AG09309 (cell line): ENCODE measurements at places on chromosomes 7 and 10.
A peak's percentile ranks its signal among the peaks of the same experiment; 100 is the strongest.

GRCh38 chr7:34759477-34760125 is 101.6 kb downstream of the NPSR1 start:
- peak; percentile 14 for DNase-seq

DNA sequence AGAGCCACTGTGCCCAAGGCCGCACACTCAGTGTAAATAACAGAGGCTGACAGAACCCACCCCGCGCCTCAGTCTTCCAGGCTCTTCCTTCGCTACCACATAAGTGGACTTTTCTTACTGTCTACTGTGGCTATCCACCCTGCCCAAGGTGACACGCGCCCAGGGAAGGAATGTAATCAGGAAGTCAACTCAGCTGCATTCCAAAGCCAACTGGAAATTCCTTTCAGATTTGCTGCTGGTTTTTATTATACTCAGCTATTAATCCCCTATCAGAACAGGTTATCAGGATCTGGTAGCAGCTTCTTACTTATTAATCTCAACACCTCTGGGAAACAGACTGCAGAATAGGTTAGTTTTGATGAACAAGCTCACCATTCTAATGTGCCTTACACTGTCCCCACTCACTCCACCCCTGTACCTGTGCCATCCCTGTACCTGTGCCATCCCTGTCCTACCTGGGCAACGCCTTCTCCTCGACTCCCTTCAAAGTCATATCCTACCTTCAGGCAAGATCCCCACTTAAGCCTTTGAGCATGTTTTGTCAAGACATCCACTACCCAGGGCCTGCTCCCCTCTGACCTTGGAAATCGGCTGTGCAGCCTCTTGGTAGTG is 90.7 kb downstream of the NHLRC2 start:
- DNase-seq = no peak

DNA sequence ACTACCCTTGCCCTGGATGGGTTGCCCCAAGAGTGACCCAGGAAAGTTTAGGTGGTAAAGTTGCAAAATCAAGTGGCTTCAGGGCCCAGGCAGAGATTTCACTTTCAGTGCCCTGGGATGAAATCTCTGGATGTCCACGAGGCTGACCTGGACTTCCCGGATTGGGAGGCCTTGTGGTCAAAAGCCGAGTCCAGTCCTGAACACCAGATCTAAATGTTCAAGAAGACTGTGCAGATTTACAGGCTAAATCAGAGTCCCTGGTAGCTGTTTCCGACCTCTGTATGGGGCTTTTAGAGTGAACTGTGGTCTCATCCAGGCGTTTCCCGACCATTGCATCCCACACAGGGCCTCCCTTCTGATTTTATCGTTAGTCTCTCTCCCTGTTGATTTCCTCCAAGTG is 95.3 kb downstream of the WDR11 start:
- no peak for DNase-seq

GRCh38 chr7:96205665-96206064 is 116.2 kb downstream of the SLC25A13 start:
- no peak for DNase-seq

- no peak for DNase-seq
These were observed 110.3 kb downstream of the VPS41 start for GRCh38 chr7:38798552-38799267.

DNA sequence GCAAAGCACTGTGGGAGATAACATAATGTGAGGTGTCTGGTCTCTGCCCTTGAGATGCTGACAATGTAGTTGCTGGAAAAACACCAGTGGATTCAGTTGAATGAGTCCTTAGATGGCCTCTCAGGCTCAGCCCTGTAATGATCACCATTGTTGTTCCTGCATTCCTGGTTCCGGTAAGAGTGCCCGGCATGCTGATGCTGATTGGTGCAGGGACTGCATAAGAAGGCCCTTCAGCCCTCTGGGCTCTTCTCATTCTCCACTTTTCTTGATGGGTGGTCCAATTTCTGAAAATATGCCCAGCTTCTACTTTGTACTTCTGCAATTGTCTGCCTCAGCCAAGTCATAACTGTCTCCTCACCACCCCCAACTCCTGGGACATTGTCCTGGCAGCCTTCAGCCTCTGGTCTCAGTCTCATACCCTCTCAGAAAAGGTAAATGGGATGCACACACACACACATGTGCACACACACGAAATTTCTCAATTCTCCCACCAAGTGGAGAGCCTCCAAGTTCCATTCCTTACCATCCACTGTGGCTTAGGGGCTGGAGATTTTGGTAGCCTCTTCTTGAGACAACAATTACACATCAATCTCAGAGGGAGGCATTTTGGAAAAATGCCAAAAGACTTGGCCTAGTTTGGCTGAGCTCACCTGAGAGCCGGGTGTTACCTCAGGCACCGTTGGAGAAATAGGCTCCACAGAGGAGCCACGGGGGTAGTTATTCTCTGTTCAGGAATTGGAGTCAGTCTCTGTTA is 314.9 kb downstream of the RPS24 start:
- no peak for DNase-seq

DNA sequence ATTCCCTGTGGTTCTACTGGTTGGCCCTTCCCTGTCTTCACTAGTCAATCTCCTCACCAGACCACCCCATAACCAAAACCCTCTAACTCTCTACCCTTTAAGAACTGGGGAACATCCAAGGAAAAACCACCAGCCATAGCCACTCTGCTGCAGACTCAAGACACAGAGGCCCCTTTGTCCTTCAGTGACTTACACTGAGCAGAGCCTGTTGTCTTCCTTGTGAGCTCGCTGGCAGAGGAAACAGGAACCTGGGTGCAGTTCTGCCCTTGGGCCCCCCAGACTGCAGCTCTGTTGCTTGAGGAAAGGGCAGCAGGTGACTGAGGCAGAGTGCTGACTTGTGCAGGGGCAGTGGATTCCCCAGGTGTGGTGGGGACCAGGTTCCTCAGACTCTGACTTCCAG is 30.6 kb downstream of the ZC3HAV1 start:
- DNase-seq = no peak

GRCh38 chr7:69599955-69600709 is 1.9 kb downstream of the AUTS2 start:
- no peak for DNase-seq

GRCh38 chr10:90399782-90400181 is 458.1 kb downstream of the HTR7 start:
- no peak for DNase-seq

DNA sequence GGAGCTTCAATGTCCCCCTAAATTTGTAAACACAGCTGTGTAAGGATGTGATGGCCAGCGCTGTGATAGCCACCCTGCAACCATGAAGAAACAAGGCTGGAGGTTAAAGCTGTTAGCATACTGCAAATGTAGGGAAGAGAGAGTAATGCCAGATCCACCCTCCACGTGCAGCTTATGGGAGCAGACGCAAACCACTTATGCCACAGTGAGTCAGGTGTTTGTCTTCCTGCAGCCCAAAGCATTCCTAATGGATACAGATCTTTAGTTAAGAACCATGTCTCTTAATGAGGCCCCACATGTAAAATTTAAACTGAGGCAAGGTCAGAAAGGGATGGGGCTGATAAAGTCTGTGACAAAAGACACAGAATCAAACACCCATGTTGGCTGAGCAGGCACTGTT is 13.6 kb upstream of the MYL7 start:
- no peak for DNase-seq

- DNase-seq = no peak
These were observed 317.8 kb downstream of the SH2D4B start for GRCh38 chr10:80855348-80855971.

DNA sequence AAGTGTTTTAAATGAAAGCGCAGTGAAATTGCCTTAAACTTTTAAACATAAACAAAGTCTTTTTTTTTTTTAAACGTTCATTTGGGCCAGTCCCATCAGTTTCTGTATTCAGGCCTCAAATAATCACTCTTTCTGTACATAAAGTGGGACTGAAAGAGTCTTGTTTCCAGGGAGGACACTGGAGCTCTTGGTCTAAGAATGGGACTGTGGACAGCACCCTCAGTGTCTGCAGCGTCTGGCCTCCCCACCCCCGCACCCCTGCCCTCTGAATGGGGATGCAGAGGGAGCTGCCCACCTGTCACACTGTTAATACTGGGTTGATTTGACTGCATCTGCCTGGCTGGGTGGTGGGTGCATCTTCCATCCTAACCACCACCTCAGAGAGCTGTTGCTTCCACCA is 5.2 kb downstream of the ZNF365 start:
- no peak for DNase-seq

- DNase-seq = no peak
These were observed 4.5 kb upstream of the HKDC1 start for GRCh38 chr10:69215405-69216171.

DNA sequence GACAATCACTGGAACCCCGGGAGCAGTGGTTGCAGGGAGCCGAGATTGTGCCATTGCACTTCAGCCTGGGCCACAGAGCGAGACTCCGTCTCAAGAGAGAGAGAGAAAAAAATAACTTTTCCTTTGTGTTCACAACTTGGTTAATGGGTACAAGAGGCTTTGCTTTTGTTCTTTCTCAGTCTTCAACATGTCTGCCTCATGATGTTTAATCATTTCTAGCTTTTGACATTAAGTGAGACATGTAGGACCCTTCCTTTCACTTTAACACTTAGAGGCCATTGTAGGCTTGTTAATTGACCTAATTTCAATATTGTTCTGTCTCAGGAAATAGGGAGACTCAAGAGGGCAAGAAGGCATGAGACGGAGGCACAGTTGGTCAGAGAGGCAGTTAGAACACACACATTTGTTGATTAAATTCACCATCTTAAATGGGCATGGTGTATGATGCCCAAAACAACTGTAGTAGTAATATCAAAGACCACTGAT is 9.3 kb upstream of the CRCP start:
- DNase-seq = no peak

DNA sequence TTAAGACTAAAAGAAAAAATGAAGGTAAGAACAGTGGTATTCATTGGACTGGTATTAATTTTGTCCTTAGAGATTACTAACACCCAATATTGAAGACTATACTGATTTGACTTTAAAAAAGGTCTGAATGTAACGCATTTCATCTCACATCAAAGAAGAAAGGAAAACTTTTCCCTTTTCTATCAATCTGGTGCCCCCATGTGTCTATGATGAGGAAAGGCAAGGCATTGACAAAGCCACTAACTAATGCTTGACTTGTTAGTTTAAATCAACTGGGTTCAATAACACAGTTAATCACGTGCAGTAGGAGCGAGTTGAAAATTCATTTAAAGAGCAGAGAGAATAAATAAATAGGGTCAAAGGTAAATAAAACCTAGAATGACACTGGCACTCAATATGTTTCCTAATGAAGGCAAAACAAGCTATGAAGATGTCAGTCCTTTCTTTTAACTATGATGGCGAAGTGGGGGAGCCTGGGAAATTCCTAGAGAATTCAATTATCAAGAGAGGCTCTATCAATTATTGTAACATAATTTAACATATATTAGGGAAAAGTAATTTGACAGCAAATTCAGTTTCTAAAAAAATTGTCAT is 180.9 kb downstream of the ANK3 start:
- no peak for DNase-seq

- no peak for DNase-seq
These were observed 61.8 kb upstream of the CAPZA2 start for GRCh38 chr7:116800594-116800993.

GRCh38 chr7:158076215-158076614 is 511.4 kb downstream of the PTPRN2 start:
- no peak for DNase-seq

DNA sequence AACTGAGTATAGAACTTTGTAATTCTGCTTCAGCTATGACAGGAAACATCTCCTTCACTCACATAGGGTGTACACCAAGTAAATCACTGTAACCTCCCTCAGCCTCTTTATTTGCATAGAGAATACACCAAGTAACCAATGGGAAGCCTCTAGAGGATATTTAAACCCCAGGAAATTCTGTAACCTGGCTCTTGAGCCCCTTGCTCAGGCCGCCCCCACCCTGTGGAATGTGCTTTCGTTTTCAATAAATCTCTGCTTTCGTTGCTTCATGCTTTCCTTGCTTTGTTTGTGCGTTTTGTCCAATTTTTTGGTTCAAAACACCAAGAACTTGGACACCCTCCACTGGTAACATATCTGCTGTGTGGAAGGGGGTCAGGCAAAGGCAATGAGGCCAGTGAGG is 60.2 kb downstream of the CLRN3 start:
- DNase-seq = no peak

DNA sequence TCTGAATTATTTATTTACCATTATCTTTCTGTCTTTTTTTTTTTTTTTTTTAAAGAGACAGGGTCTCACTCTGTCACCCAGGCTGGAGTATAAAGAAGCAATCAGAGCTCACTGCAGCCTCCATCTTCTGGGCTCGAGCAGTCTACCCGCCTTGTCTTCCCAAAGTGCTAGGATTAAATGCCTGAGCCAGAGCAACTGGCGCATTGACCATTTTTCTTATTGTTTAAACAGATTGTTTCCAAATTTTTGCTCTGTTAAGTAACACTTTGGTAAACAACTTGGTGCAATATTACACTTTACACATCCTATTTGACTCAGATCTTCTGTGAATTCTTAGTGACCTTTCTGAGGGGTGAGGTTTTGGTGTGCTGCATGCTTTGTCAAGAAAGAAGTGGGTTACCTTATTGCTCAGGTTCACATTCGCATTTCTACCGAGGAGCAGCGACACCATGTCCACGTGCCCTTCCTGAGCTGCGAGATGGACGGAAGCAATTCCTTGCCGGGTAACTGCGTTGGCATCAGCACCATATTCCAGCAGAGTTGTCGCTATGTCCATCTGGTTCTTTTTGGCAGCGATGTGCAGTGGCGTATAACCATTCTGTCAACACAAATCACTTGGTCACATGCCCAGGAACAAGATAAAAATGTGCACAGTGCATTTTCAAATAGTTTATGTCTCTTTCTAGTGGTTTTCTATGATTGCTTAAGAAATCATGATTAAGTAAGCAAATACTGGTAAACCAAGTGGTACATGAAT is 203.2 kb downstream of the ANK3 start:
- DNase-seq = peak; percentile 14

- no peak for DNase-seq
These were observed 15.8 kb downstream of the MET start for GRCh38 chr7:116687801-116688201.

DNA sequence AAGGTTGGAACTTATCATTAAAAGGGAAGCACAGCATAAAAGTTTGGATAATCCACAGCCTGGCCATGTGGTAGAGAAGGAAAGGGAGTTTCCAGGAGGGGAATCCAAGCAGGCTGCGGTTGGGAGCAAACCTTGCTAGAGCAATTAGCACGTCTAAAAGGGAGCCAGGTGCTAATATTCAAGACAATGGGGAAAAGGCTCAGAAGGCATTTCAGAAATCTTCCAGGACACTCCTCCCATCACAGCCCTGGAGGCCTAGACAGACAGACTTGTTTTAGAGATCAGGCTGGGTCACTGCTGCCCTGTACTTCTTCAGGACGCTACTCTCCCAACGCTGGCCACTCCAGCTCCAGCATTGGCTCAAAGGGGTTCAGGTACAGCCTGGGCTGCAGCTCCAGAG is 96.2 kb upstream of the KAT6B start:
- no peak for DNase-seq

GRCh38 chr7:119594956-119595355 is 678.0 kb upstream of the KCND2 start:
- DNase-seq = no peak
